ENCODE measurements at places on chromosomes 7 and 10. TPM values are rescaled to one million over a fixed set of nuclear protein-coding genes. Genes with fewer than 3 reads are reported as not detected.

Gene SPRN
- polyA plus RNA-seq, result 0.34 TPM

Gene TWIST1
- polyA plus RNA-seq, result not detected

Gene GIMAP8
- polyA plus RNA-seq, result 56.5 TPM

Gene LDB3
- not detected for polyA plus RNA-seq

Gene CTAGE15
- polyA plus RNA-seq, result 0.14 TPM

Gene TBL2
- polyA plus RNA-seq, result 29.0 TPM

Gene CYP26C1
- not detected for polyA plus RNA-seq

Gene CAPZA2
- 187 TPM for polyA plus RNA-seq

Gene HMX3
- not detected for polyA plus RNA-seq

Gene FFAR4
- polyA plus RNA-seq, result not detected

Gene AVPI1
- 1.9 TPM for polyA plus RNA-seq

Gene DDIT4
- polyA plus RNA-seq, result 219 TPM

Gene AGR3
- not detected for polyA plus RNA-seq

Gene ARHGAP12
- 11.9 TPM for polyA plus RNA-seq

Gene FAM25A
- polyA plus RNA-seq, result not detected

Gene HABP2
- not detected for polyA plus RNA-seq

Gene KCNMA1
- polyA plus RNA-seq, result not detected

Gene ZNF438
- polyA plus RNA-seq, result 6.5 TPM

Gene NPSR1
- polyA plus RNA-seq, result not detected

Gene TMEM196
- not detected for polyA plus RNA-seq

Gene DRGX
- polyA plus RNA-seq, result not detected

Gene NPFFR1
- not detected for polyA plus RNA-seq

Gene AGBL3
- polyA plus RNA-seq, result 0.54 TPM

Gene TLL2
- polyA plus RNA-seq, result not detected

Gene STEAP1
- polyA plus RNA-seq, result not detected

Gene SPDYE2B
- polyA plus RNA-seq, result not detected

Gene HERPUD2
- polyA plus RNA-seq, result 76.8 TPM

Gene PTEN
- polyA plus RNA-seq, result 32.7 TPM

Gene FEZF1
- polyA plus RNA-seq, result not detected

Gene GBX1
- not detected for polyA plus RNA-seq

Gene GSTO2
- 1.3 TPM for polyA plus RNA-seq

Gene SPDYE6
- 0.25 TPM for polyA plus RNA-seq

Gene LIPM
- 0.21 TPM for polyA plus RNA-seq

Gene NEUROD6
- not detected for polyA plus RNA-seq

Gene IPMK
- polyA plus RNA-seq, result 1.6 TPM

Gene PTF1A
- polyA plus RNA-seq, result not detected

Gene TAS2R5
- not detected for polyA plus RNA-seq

Gene SOSTDC1
- not detected for polyA plus RNA-seq

Gene PI4K2A
- polyA plus RNA-seq, result 5.5 TPM

Gene SKAP2
- polyA plus RNA-seq, result 2.9 TPM

Gene NPC1L1
- polyA plus RNA-seq, result not detected

Gene FAM25C
- polyA plus RNA-seq, result not detected

Gene ITIH5
- not detected for polyA plus RNA-seq

Gene ITPRIP
- polyA plus RNA-seq, result 18.0 TPM

Gene SH2D4B
- polyA plus RNA-seq, result not detected

Gene TEX36
- polyA plus RNA-seq, result not detected

Gene SHH
- polyA plus RNA-seq, result not detected

Gene CALHM3
- not detected for polyA plus RNA-seq

Gene CPA2
- not detected for polyA plus RNA-seq

Gene TMEM139
- polyA plus RNA-seq, result 0.46 TPM

All from naive thymus-derived CD4-positive, alpha-beta T cell (primary cell).